ENCODE measurements at places on chromosomes 3 and 15.

GRCh38 chr15:22936577-22937472 is 43.3 kb downstream of the CYFIP1 start:
- no peak for DNase-seq

DNA sequence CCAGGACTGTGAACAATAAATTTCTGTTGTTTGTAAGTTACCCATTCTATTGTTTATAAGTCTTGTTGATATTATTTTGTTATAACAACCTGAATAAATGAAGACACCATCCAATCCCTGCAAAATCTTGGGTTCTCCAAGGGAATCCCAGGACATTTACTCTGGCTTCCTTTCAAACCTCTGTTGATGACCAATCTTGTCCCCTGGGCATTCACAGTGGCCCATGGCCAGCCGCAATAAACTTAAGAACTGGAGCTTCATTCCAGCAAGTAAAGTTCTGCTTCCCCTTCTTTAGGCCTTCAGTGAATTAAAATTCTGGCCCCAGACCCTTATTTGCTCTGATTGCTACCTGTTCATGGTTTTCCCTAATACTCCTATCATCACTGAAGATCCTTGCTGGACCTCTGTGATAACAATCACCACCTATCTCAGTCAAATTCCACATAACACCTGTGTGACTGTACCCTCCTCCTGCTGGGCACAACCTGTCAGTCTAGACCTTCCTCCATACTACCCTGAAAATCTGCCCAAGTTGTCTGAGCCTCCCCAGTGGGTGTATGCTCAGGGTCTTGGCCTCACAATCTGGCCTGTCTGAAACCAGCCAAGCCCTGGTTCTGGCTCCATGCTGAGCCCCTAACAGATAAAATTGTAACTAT is 153.1 kb downstream of the SEMA6D start:
- DNase-seq: no peak

GRCh38 chr3:78926523-78926922 is 841.3 kb downstream of the ROBO1 start:
- no peak for DNase-seq

DNA sequence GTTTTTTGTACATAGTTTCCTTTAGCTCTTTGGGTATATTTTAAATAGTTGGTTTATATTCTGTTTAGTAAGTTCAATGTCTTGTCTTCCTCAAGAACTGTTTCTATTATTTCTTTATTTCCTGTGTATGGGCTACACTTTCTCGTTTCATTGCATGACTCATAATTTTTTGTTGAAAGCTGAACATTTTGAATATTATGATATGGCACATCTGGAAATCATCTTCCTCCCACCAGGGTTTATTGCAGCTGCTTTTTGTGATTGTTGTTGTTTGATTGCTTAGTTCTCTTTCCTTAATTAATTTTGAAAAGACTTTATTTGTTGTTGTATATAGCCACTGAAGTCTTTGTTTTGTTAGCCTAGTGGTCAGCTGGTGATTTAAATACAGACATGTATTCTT is 43.8 kb downstream of the LSM3 start:
- DNase-seq: no peak

DNA sequence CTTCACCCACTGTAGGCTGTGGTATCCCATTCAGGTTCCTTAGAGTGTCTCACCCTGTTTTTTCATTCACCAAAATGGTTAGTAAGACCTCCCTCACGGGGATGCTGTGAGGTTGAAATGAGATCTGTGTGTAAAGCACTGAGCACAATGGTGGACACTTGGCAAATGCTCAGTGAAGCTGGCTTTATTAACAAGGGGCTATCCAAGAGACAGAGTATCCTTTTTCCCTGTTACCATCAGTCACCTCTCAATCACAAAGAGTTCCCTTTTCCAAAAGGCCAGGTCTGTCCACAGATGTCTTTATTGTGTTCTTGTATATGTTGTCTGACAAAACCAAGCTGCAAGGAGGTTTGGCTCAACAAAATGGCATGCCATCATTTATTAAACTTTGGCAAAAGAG is 138.9 kb upstream of the RARB start:
- no peak for DNase-seq

DNA sequence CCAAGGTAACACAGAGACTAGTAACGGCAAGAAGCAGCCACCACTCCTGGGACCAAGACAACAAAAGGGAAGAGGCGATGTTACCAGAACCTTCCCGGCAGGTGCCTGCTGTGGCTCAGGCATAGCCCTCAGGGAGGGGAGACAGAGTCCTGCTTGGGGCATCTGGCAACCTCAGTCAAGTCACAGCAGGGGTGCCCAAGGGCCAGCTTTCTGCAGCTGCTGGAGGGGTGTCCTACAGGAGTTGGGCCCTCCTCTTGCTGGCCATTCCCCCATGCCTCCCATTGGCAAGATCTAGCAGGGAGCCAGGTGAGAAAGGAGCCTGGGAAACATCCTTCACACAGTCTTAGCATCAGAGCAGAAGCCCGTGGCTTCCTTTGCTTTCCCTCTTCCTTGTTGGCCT is 197.3 kb upstream of the IL12A start:
- DNase-seq: no peak

- DNase-seq: no peak
These were observed 59.5 kb upstream of the SUCLG2 start for GRCh38 chr3:67713764-67714469.

DNA sequence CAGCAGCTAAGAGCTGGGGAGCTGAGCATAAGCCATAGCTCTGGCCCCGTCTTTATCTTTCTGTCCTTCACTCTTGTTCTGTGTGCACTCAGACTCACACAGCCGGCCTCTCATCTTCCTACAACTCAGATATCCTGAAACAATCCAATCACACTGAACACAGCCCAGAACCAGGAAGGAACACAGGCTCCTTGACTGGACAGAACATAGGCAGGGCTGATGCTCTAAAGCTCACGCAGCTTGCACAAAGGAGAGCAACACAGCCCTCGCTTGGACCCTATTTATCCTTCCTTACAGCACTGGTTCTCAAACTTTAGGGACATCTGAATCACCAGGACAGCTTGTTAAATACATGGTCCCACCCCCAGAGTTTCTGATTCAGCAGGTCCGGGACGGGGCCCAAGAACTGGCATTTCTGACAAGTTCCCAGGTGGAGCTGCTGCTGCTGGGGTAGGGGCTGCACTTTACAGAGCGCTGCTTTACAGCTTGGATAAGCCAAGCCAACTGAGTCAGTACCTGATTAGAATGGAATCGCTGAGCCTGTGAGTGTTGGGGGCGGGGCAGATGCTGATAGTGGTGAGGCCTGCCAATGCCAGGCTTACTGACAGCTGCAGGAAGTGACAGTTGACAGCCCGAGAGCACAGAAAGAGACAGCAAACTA is 65.1 kb downstream of the MRPL46 start:
- DNase-seq: no peak

DNA sequence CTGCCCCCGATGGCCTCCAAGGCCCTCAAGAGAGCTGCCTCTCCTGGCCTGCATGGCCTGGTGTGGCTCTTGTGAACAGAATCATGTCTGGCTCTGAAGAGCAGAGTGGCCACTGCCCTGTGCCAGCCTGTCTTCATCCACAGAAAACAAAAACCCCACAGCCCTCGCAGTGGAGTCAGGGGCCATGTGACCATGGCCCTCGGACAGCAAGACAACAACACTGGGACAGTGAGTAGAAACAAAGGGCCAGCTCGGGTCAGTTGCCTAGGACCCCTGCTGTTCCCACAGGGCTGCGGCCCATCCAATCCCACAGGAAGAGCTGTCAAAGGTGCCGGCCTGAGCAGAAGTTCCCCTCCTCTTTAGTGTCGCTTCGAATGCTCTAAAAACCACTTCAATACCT is 72.5 kb downstream of the UMPS start:
- DNase-seq: no peak

- DNase-seq: peak; percentile 11
These were observed 90.7 kb downstream of the IMPG2 start for GRCh38 chr3:101229681-101230080.

GRCh38 chr15:72796210-72796514 is 12.6 kb upstream of the ADPGK start:
- DNase-seq: no peak

- DNase-seq: no peak
These were observed 5.0 kb upstream of the FEZF2 start for GRCh38 chr3:62378311-62378789.

GRCh38 chr15:25185791-25186190 is 231.0 kb downstream of the SNRPN start:
- DNase-seq: no peak
